Left cardiac atrium (tissue), 4 donors: ENCODE measurements at places on chromosomes 4 and X. TPM values are rescaled to one million over a fixed set of nuclear protein-coding genes. Genes with fewer than 3 reads are reported as not detected.

- DNase-seq, result no peak
Measured at GRCh38 chr4:140839406-140839805, 83.2 kb upstream of the TBC1D9 start.

DNA sequence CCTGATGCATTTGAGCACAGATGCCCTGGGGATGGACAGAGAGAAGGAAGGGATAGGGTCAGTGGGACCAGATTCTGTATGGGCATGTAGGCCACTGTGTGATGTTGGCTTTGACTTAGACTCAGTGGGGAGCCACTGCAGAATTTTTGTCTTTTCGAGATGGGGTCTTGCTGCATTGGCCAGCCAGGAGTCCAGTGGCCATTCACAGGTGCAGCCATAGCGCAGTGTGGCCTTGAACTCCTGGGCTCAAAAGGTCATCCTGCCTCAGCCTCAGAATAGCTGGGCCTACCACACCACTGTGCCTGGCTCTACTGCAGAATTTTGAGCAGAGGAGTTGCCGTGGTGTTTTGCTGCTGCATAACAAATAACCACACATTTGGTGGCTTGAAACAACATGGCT is 22.8 kb downstream of the TBC1D14 start:
- DNase-seq, result no peak

DNA sequence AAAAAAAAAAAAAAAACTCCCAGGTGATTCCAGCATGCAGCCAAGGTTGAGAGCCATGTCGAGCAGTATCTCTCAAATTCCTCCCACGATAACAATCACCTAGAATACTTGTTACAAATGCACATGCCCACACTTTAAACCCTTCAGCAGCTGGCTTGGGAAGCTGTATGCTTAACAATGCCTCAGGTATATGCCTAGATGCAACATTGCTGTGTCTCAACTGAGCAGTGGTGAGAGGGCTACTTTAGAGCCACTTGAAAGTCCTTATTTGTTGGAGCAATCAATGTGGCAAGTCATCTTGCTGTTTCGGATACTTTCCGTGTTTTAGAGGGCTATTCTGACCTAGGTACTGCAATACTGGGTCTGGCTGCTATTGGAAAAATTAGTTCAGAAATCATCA is 487.4 kb downstream of the INPP4B start:
- DNase-seq, result no peak

GRCh38 chr4:106312377-106312776 is 3.6 kb downstream of the TBCK start:
- DNase-seq, result no peak

DNA sequence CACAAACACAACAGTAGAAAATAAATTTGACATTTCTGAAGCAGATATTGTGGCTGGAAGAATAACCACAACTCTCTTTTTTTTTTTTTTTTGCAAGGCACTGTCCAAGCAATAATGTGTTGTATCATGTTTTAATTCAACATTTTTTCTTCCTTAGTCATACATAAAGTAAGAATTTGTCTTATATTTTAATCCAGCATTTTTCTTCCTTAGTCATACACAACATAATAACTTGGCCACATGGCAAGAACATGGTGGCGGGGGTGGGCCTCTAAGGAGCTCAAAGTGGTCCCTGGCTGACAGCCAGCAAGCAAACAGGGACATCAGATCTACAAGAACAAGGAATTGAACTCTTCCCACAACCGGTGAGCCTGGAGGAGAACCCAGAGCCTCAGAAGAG is 20.2 kb downstream of the FBXW7 start:
- DNase-seq, result no peak

DNA sequence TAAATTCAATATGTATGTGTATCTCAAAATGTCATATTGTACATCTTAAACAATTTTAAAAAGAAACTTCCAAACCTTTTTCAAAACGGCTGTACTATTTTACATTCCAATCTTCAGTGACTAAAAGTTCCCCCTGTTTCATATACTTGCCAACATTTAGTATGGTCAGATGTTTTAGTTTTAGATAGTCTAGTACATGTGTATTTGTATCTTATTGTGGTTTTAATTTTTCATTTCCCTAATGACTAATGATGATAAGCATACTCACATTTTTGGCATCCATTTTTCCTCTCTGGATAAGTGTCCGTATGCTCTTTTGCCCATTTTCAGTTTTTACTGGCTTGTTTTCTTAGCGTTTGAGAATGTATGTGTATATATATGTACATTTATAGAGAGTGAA is 212.2 kb upstream of the MAGEB18 start:
- DNase-seq, result no peak

DNA sequence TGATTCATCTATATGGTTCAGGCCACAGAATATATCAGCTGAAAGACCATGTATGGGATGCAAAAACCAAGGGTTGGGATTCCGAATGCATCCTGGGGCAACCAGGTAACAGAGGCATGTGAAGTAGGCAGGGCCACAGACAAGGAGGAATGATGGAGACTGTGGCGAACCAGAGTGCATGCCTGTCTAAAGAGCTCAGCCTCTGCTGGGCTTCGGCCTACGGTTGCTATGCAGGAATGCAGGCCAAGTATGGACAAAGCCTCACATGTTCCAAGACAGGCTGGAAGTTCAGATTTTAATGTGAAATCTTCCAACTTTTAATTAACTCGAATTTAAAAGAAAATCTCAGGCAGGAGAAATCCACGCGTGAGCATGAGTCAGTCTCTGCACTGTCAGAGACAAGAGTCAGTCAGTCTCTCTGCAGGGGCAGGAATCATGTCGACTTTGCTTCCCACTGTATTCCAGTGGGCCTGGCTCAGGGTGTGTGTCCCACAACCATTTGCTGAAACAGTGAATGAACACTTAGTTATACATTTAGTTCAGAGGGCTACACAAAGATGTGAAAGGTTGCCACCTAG is 344.4 kb downstream of the UNC5C start:
- no peak for DNase-seq

DNA sequence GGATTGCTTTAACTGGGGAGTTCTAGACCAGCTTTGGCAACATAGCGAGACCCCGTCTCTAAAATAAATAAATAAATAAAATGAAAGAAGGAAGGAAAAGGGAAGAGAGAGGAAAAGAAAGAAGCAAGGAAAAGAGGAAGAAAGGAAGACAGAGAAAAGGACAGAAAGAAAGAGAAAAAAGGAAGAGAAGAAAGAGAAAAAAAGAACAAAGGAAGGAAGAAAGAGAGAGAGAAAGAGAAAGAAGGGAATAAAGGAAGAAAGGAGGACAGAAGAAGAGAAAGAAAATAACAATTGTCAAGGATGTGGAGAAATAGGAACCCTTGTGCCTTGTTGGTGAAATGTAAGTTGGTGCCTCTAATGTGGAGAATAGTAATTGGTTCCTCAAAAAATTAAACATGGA is 74.6 kb downstream of the ANAPC4 start:
- no peak for DNase-seq

DNA sequence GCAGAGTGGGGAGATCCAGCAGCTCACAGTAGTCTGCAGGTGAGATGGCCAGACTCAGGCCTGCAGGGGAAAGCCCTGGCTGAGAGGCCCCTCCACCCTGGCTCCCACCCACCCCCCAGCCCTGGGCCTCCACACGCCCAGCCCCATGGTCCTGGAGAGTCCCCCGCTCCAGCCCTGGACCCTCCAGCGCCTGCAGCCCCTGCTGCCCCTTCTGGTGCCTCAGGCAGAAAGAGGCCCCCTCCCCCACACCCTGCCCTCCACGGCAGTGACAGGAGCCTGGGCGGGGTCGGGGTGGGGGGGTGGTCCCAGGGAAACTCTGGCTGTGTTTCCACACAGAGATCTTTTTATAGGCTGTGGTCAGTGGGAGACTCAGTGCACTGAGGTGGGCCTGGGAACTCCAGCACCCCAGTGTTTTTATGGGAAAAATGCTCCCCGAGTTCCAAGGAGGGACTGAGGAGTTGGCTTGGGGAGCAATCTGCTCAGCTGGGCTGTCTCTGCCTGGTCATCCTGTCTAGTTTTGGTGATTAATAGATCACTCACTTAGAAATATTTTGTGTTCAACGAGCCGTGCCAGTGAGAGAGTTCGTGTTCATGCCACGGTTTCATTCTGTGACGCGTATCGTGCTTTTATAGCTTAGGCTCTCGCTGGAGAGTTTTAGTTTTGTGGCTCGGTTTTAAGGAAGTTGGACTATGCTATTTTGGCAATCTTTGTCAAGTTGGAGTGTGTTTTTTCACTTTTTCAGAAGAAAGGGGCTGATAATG is 53.1 kb upstream of the HGFAC start:
- no peak for DNase-seq

DNA sequence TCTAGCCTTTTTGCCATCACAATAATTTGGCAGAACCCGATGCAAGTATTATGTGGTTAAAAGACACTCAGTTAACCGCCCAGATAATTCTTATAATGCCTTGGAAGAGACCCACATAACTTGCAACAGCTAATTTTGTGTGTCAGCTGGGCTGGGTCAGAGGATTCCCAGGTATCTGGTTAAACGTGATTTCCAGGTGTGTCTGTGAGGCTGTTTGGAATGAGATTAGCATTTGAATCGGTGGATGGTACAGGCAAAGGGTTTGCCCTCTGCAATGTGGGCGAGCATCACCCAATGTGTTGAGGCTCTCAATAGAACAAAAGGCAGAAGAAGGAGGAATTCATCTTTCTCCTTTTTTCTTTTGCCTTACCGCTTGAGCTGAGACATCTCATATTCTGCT is 314.2 kb upstream of the PUDP start:
- DNase-seq, result no peak

DNA sequence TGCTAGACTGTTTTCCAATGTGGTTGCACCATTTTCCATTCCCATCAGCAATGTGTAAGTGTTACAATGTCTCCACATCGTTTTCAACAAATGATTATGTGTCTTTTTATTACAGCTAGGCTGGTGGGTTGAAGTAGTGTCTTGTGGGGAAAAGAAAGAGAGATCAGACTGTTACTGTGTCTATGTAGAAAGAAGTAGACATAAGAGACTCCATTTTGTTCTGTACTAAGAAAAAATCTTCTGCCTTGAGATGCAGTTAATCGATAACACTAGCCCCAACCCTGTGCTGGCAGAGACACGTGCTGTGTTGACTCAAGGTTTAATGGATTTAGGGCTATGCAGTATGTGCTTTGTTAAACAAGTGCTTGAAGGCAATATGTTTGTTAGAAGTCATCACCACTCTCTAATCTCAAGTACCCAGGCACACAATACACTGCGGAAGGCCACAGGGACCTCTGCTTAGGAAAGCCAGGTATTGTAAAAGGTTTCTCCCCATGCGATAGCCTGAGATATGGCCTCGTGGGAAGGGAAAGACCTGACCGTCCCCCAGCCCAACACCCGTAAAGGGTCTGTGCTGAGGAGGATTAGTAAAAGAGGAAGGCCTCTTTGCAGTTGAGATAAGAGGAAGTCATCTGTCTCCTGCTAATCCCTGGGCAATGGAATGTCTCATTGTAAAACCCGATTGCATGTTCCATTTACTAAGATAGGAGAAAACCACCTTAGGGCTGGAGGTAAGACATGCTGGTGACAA is 23.0 kb upstream of the UGT2B15 start:
- no peak for DNase-seq

DNA sequence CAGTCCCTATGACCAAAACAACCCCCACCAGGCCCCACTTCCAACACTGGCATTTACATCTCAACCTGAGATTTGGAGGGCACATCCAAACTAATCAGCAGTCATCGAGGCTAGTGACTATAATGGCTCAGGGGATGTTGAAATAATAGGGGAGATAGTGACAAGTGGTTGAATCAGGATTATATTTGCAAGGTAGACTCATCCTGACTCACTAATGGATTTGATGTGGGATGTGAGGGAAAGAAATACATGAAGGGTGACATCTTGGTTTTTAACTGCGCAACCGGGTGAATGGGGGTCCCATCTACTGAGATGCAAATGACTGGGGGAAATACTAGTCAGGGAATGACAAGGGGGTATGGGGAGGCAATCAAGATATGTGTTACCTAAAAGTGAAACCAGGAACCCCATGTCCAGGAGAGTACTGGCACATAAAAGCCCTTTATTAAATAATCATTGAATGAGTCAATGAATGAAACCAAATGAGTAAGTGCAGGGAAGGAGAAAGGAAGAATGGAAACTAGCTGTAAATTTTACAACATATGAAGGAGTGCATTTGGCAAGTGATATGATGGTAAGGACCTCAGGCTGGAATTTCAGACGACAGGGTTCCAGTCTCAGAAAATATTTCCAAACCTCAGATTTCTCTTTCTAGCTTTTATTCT is 78.3 kb downstream of the PARM1 start:
- no peak for DNase-seq

GRCh38 chrX:130224810-130225209 is 43.9 kb downstream of the ZNF280C start:
- no peak for DNase-seq

- DNase-seq, result no peak
Measured at GRCh38 chr4:136476753-136477152, 1055.5 kb downstream of the PCDH18 start.

- DNase-seq, result no peak
Measured at GRCh38 chr4:151665022-151665784, 95.6 kb downstream of the GATB start.

DNA sequence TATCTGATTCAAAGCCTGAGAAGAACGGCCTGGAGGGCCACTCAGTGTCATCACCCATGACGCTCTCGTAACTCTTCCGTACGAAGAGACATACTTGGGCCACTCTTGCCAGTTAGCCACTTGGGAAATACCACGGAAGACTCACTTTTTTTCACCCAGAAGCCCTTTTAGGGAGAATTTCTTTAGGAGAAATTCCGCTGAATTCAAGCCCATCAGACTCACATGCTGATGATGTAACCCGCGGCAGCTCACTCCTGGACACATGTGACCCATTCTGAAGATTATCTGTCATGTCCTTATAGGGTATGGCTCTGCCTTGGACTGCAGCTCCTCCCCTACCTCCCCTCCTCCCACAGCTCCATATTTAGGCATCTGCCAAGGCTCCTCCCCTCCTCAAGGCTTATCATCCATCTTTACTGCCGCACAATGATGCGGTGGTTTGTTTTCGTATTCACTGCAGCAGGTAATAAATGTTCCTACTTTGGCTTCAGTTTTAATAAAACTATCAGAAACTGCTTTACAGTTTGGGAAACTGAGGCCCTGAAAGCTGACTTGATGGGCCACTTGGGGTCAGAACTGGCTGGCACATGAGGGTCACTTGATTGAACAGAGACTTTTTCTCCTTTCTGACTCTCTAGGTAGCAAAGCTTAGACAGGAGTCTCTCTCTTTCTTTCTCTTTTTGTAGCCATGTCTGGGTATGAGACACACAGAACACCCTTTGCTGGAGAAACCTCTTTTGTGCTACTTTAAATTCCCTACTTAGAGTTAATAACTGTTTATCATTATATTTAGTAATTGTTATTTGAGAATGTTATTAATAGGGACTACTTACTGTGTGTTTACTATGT is 42.1 kb downstream of the RHOH start:
- no peak for DNase-seq

GLRA2 gene
- not detected for total RNA-seq

NPY2R gene
- total RNA-seq, result 0.35 TPM

MAGEA4 gene
- total RNA-seq, result not detected

C4orf36 gene
- 0.44 TPM for total RNA-seq

ENPEP gene
- total RNA-seq, result 12.2 TPM

JCHAIN gene
- 9.0 TPM for total RNA-seq

BTK gene
- total RNA-seq, result 3.5 TPM
